ENCODE measurements at places on chromosomes 4 and X.

GRCh38 chrX:53732797-53733196, 46.3 kb upstream of the HUWE1 start:
- no peak for DNase-seq

DNA sequence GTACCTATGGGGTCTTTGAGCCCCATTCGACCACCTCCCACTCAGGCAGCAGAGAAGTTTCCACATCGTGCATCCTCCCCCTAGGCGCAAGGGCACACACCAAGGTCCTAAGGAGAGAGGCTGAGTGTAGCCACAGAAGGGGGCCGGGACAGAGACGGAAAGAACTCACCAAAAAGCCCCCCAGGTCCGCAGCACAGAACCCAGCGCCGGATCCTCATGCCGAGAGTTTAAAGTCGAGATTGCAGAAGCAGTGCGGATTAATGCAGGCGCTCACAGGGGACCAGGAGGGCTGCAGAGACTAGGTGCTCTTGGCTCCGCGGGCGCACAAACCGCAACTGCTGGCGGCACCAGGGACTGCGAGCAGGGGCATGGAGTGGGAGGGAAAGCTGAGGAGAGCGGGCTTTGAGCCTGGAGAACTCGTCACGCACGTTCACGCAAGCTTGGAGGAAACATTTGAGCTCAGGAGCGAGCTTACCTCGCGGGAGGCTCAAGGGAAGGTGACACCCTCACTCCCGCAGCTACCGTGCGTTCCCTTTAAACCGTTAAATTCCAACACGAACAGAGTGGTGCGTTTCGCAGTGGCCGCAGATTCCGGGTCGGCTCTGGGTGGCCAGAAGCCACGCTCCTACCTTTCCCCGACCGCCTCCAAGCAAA, 8.5 kb downstream of the NKX3-2 start:
- no peak for DNase-seq

GRCh38 chr4:1333256-1333655, 13.8 kb upstream of the UVSSA start:
- DNase-seq = no peak

DNA sequence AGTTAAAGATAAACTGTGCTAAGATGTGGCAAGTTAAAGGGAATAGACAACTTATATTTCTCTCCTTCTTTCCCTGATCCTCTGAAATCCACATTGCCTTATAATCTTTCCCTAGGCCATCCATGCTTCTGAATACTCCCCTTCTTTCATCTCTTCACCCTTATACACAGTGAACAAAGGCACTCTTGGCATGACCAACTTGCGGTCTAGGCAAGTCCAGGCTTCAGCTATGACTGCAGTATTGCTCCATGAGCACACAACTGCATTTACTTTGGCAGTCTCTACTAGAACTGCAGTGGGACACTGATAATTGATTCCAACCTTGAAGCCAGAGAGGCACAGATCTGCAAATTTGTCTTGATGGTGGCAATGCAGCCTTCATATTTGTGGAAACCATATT, 24.2 kb upstream of the UBA6 start:
- DNase-seq = no peak

DNA sequence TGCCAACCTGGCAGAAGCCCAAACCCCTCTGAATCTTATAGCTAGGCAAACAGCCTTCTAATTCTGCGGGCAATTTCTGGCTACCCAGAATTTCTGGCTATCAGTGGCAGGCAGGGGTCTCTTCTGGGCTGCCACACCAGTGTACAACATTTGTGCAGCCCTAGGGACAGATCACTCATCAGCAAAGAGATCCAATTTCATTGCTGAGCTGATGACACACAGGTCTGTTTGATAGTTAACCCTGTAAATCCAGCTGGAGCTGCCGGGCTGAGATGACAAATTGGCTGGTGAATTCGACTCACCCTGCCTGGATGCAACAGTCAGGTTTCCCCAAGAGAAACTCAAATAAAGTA, 2.4 kb downstream of the MID1 start:
- no peak for DNase-seq

GRCh38 chr4:6228158-6229067, 28.1 kb upstream of the JAKMIP1 start:
- no peak for DNase-seq

DNA sequence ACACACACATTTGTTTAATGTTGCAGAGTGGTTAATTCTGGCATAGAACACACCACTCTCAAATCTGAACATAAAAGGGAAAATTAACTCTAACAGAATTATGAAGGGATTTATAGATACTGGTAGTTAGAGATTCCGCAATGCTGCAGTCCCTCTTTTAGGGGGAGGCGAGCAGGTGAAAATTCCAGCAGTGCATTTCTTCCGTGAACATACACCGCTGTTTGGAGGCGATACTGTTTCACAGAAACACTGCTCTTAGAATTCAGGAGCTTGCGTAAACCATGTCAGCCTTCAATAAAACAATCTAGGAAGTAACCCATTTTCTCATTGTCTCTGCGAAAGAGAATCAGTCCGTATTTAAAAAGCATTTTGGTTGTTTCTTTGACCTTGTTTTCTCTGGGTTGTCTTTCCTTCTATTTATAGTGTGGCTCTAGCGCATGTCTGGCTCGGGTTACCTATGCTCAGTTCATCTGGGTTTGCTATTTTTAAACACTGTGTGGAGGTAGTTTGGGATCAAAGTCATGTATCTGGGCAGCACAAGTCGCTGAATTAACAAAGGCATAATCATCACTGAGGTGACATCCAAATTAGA, 90.4 kb downstream of the GPAT3 start:
- no peak for DNase-seq

- DNase-seq = no peak
Observed at GRCh38 chr4:89531932-89532640, 224.5 kb upstream of the GPRIN3 start.

DNA sequence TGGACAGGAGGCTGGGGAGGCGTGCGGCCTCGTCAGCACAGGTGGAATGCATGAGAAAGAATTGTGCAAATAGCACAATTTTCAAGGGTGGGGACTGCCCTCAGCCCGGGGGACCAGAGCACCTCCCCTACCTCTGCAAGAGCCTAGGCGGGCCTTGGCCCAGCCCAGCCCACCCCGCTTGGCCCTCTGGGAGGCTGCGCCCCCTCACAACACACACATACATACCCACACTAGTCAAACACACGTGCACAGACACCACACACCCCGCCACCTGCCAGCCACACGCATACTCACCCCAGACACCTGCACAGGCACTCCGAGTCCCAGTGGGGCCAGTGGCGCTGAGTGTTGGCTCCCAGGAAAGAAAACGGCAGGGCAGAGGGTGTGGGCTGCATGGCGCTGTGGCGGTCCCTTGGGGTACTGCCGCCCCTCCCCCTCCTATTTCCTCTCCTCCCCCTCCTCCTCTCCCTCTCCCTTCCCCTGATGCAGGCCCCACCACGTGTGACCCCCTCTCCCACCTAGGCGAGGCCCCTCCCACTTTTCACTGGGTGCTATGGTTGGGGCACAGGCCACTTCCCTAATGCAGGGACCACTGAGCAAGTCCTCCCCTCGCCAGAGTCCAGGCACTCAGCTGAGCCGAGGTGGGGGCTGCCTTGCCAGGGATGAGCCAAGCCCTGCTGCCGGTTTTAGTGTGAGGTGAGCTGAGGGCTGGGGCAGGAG, 84.5 kb downstream of the FAM53A start:
- no peak for DNase-seq

- DNase-seq = no peak
Observed at GRCh38 chrX:111270339-111270738, at the start of gene CAPN6. CAPN6 (minus strand) TSS chrX:111270483; CDS start chrX:111263936, 6,547 bp downstream.

DNA sequence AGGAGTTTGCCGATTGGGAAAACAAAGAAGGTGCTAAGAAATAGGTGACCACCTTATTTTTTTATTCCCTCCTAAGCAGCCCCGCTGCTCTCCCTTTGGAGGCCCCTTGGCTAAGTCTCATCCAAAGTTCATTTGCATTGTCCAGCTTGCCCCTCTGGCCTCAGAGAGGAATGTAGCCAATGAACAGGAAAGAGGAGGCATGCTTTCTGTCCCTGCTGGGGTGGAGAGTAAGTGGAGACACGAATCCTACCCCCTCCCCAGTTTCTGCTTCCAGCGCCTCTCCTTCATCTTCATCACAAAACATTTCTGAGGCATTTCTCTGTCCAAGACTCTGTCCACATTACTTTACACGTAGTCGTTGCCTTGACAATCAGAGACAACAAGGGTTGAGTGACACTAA, 38.7 kb downstream of the NLGN3 start:
- DNase-seq = no peak

DNA sequence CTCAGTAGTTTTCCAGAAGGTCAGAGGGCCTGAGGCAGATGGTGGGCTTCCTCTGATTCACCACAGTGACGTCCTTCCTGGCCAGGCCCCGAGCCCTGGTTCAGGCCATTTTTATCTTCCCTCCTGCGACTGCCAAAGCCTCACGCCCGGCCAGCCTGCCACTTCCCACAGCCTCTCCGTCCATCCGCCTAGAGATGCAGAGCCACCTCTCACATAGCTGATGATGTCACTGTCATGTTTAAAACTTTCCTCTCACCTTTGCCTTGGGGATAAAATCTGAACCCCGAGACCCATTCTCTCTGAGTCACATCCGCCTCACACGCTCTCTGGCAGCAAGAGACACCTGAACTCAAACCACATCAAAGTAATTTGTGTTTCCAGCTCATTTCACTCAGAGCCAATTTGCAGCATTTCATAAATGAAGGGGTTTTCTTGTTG, 175.3 kb downstream of the QDPR start:
- no peak for DNase-seq

DNA sequence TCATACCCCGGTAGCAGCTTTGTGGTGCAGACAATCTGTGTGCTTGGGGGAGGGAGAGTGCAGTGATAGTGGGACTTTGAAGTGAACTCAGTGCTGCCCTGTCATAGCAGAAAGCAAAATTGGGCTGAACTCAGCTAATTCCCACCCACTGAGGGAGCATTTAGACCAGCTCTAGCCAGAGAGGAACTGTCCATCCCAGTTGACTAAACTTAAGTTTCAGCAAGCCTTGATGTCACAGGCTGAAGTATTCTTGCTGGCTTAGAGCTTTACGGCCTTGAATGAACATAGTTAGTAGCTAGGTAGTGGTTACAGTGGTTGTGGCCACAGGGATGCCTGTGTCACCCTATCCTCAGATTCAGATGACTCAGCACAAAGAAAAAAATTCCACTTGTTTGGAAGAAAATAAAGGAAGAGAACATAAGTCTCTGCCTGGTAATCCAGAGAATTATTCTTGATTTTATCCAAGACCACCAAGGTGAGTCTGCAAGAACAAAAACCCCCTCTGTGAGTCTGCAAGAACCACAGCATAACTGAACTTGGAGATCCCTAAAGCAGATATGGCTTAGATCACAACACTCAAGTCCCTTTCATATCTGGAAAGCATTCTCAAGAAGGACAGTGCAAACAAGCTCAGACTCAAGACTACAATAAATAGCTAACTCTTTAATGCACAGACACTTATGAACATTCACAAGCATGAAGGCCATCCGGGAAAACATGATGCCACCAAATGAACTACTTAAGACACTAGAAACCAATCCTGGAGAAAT, 39.4 kb downstream of the ADH7 start:
- no peak for DNase-seq

DNA sequence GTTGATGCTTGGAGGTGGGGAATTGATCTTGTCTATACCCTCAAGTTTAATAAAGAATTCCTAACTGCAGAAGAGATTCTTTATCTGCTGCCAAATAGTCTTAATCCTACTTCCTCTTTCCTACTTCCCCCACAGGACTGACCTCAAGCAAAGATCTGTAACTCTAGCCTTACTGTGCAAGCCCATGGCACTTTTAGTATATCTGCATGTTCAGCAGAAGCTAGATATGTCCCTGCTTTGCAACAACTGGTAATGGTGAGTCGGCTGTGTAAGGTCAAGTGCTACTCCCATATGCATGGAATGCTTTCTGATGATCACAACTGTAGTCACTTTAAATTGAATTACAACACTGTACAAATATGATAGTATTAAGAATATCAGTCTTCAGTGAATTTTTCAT, 26.3 kb upstream of the PDS5A start:
- DNase-seq = no peak

All from NCI-H524 (cell line).